Adipocyte (in vitro differentiated cells): ENCODE measurements at places on chromosomes 7 and 10.

DNA sequence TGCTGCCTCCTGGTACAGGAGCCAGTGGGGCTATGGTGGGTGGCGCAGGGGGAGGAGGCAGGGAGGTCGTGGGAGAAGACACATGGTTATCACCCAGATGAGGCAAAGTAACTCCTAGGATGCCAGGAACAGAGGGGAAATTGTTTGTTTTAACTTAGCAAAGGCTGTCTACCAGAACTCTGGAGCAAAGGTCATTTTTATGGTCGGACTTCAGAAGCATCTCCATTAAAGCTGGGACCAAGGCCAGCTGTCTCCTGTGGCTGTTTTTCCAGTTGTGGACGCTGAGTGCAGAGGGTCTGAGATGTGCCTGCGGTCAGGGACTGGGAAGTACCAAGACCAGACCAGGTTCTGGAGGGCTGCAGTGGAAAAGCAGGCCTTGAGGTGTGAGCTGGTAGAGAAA lies 525.9 kb upstream of the FOXK1 start:
- DNase-seq: no peak

- no peak for DNase-seq
Measured at GRCh38 chr10:22893781-22894180, 34.1 kb upstream of the ARMC3 start.

DNA sequence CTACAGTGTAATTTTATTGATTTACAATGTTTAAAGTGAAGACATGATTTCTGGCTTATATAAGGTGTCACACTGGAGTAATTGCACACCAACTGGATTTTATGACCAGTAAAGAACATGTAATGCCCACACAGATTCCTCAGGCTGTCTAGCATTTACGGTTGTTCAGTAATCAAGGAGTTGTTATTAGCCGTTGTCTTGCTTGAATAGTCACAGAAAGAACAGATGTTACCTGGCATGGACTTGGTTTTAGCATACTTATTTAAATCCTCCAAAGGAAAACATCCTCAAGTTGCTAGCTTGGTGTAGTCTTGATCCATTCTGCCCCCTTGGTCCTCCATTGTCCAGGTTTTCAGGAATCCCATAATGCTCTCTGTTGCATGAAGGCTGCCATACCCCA lies 65.8 kb downstream of the POU6F2 start:
- no peak for DNase-seq

DNA sequence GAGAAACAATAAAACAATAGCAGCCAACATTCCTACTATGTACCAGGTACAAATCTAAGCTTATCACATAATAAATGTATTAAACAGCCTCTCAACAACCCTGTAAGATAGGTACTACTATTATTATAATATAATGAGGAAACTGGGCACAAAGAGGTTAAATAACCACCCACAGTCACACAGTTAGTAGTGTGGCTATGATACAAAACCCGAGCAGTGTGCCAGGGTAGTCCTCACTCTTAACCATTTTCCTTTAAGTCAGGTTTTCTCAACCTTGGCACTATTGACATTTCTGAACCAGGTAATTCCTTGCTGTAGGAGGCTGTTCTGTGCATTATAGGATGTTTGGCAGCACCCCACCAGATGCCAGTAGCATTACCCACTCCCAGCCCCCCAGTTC lies 48.8 kb downstream of the DNAJC1 start:
- DNase-seq: no peak

DNA sequence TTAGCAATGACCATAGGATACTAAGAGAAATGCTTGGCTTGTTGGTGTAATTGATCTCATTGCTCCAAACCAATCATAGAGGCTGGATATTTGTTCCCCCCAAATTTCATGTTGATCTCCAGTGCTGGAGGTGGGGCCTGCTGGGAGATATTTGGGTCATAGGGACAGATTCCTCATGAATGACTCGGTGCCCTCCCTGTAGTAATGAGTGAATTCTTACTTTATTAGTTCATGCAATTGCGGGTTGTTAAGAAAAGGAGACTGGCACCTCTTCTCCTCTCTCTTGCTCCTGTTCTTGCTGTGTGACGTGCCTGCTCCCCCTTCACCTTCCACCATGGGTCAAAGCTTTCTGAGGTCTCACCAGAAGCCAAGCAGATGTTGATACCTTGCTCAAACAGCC lies 630.1 kb downstream of the CALN1 start:
- DNase-seq: no peak

DNA sequence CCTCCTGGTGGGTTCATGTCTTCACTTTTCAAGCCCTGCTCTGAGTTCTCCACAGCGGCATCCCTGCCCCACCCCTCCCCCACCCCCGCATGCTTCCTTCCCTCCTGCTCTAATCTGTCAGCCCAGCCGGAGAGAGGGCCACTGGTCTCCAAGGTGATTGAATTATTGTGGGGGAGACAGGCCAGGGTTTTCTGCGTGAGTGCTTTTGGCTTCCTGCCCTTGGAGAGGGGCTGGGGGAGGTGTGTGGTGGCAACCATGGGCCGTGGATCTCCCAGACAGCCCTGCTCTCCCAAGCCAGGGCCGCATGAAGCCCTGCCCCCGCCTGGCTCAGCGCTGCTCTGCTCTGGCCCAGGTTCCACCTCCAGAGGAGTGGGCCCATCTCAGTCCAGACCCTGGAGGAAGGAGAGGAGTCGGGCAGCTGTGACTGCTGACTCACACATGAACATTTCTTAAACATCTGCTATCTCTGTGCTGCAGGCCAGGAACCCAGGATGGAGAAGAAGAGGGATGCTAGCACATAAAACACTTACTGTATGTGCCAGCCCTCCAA lies 109.9 kb downstream of the ZMIZ1 start:
- peak; percentile 58 for DNase-seq

DNA sequence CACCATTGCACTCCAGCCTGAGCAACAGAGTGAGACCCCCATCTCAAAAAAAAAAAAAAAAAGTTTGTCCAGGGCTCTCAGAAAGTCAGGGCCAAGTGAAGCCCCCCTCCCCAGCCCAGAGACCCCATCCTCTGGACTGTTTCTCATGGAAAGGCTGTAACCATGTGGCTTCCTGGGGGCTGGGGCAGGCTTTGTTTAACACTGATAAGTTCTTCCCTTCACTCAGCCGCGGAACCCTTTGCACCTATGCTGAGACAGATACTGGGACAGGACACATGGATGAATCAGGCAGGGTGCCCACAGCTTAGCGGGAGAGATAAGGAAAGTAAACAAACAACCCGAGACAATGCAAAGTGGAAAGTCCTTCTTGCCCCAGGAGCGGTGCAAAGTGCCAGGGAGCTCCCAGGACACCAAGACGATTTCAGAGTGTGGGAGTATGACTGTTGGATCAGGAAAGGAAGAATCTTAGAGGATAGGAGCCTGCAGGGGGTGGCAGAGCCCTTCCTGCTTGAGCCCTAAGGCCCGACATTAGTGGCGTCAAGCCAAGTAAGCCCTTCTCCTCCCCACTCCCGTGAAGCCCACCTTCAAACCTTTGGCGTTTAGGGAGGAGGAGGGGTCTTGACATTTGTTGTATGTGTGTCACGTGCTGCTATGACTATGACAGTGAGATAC lies 11.6 kb downstream of the MLXIPL start:
- peak; percentile 37 for DNase-seq

DNA sequence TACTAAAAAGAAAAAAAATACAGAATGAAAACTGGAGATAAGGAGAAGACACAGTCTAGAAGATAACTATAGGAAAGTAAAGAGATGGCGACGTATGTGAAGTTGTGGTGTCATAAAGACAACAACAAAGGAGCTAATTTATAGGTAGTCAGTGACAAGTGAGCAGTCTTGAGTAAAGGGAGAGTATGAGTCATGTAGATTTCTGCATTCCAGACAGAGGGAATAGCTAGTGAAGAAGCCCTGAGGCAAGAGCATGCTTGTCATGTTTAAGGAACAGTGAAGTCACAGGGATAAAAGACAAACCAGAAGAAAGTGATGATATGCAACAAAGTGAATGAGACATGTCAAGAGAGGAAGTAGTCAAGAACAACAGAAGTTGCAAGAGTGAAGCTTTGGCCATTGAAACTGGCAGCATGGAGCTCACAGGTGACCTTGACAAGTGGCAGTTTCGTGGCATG lies 2.3 kb upstream of the MIOS start:
- peak; percentile 87 for DNase-seq

DNA sequence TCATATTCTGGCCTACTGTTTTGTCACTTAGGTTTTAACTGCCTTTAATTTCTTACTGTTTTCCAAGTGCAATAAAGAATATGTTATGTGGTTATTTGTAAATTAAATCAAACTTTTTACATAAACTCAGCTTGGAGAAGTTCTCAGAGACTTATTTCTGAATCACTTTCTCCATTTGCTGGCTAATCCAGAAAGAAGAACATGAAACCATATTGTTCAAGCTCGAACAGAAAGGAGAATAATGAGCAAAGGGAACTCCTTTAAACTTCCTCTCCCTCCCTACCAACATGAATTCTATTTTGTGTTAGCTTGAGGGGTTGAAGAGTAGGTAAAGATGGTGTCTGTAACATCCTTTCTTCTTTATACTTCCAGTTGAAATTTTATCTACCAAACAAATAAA lies 52.3 kb downstream of the SHTN1 start:
- DNase-seq: no peak

GRCh38 chr10:29880856-29881255 lies 178.5 kb downstream of the JCAD start:
- no peak for DNase-seq

DNA sequence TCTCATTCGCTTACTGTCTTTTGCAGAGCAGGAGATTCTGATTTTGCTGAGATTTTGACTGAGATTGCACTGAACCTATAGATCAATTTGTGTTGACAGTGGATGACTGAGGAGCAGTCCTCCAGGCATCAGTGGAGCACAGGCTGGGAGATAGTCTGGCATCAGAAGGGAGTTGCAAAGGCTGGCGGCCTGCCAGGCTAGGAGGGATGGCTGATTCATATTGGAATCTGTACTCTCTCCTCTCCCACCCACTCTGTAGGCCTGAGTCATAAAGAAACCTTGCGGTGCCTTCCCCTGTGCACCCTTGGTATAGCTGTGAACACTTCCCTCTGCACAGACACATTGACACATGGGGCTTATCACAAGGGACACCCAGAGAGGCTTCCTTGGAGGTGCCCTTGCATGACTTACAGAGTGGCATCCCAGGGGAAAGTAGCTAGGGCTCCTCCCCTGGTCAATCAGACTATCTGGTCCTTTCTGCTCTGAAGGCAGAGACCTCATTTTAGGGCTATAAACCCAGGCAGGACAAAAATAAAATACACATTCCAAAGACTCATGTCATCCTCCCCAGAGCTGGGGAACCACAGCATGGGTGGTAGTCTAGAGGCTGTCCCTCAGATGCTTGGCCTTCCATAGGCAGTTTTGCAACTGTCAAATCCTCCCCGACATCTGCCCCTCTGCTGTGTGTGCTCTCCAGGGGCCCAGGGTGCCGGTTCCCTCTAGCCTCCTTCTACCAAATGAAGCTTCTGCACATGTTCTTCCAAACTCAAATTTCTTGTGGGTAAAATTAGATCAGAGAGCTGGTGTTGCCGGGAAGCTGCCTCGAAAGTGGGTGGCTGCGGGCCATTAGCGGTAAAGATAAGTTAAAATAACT lies 37.4 kb upstream of the EEPD1 start:
- peak; percentile 96 for DNase-seq
